Nephron progenitor cell (in vitro differentiated cells): ENCODE measurements at places on chromosomes 3 and 15.

GRCh38 chr3:106263546-106263945 lies 394.7 kb upstream of the CBLB start:
- no peaks in the 10 kb centered on the region for H3K36me3 ChIP-seq
- peaks cover 25% of the 10 kb centered on the region for H3K4me1 ChIP-seq
- no peak overlapping the region for H3K4me3 ChIP-seq
- H3K27ac ChIP-seq = no peak overlapping the region

- H3K4me1 ChIP-seq = peaks cover 50% of the 10 kb centered on the region
- H3K27ac ChIP-seq = no peak overlapping the region
- no peak overlapping the region for H3K4me3 ChIP-seq
- DNase-seq = no peak
- H3K27me3 ChIP-seq = peaks cover 6% of the 10 kb centered on the region
- no peaks in the 10 kb centered on the region for H3K36me3 ChIP-seq
Observed at GRCh38 chr15:32706704-32707103, 11.1 kb upstream of the GREM1 start.

GRCh38 chr3:184648636-184649035 lies 63.2 kb downstream of the MAGEF1 start:
- H3K4me1 ChIP-seq = peaks cover 92% of the 10 kb centered on the region
- peak overlapping the region; percentile 58 for H3K4me3 ChIP-seq
- H3K36me3 ChIP-seq = no peaks in the 10 kb centered on the region
- no peak for DNase-seq
- H3K27me3 ChIP-seq = peaks cover 28% of the 10 kb centered on the region
- H3K27ac ChIP-seq = peak overlapping the region; percentile 86

DNA sequence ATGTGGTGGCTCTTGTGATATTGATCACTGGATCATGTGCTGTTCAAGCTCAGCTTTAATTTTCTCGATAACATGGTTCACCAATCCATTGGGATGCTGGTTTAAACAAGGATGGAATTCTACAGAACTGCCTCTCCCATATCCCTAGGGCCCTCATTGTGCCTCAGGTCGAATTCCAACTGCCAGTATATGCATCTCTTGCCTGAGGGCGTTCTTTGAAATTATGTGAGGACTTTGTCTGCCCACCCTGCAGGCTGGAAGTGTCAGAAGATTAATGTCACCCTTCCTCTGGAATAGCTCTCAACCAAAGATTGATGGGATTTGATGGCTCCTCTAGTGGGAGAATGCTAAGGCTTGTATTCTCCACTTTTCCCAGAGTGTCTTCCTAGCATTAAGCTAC lies 175.6 kb upstream of the GALNT15 start:
- peaks cover 15% of the 10 kb centered on the region for H3K36me3 ChIP-seq
- no peak for DNase-seq
- H3K4me3 ChIP-seq = no peak overlapping the region
- H3K27ac ChIP-seq = peak overlapping the region; percentile 91
- no peaks in the 10 kb centered on the region for H3K27me3 ChIP-seq

GRCh38 chr3:44160818-44161217 lies 80.9 kb upstream of the TOPAZ1 start:
- H3K27me3 ChIP-seq = peaks cover 12% of the 10 kb centered on the region
- no peak overlapping the region for H3K4me3 ChIP-seq
- H3K27ac ChIP-seq = no peak overlapping the region
- no peaks in the 10 kb centered on the region for H3K4me1 ChIP-seq
- no peak for DNase-seq

GRCh38 chr15:40240619-40241221 lies 1.9 kb downstream of the PAK6 start:
- H3K27me3 ChIP-seq = peaks cover 50% of the 10 kb centered on the region
- no peak overlapping the region for H3K4me3 ChIP-seq
- H3K36me3 ChIP-seq = no peaks in the 10 kb centered on the region

GRCh38 chr3:133821767-133822638 lies 16.4 kb downstream of the SRPRB start:
- no peaks in the 10 kb centered on the region for H3K4me1 ChIP-seq
- peaks cover 50% of the 10 kb centered on the region for H3K36me3 ChIP-seq
- DNase-seq = no peak
- peak overlapping the region; percentile 9 for H3K27ac ChIP-seq
- no peak overlapping the region for H3K4me3 ChIP-seq

DNA sequence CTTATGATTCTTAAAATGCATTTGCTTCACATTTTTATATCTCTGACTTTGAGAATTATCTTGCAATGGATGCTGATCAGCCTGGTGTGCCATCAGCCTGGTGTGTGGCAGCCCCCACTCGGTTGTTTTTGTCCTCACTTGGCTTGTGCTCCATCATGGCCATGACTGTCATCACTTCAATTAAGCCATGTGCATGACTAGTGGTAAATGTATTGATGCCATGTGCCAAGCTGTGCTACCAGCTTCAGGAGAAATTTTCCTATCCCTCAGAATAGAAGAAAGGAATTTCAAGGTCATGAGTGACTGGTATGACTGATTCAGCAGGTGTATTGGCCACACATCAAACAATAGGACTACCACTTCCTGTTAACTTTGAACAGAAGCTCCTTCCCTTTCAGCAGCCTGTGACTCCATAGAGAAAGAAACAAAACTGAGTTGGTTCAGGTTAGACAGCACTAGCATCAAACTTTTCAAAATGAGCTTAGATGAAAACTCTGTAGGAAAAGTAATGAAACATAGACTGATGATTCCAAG lies 251.7 kb downstream of the GRM7 start:
- H3K4me3 ChIP-seq = no peak overlapping the region
- no peak overlapping the region for H3K27ac ChIP-seq
- no peaks in the 10 kb centered on the region for H3K36me3 ChIP-seq
- H3K4me1 ChIP-seq = no peaks in the 10 kb centered on the region

DNA sequence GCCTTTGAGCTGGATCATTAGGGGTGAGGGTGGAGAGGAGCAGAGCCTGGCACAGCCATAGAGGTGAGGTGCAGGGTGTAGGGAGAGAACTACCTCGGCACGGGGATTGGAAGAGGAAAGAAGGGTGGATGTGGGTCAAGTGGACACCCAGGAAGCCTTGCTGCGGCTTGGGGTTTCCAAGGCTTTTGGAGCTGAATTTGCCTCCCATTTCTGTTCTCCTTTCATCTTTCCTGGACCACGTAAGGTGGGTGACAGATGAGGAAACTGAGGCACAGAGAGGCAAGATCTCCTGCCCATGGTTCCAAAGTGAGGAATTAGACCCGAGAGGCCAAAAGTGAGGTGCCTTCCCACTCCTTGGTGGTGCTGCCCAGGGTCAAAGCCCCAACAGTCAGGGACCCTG lies 35.4 kb upstream of the SFMBT1 start:
- peaks cover 10% of the 10 kb centered on the region for H3K27me3 ChIP-seq
- H3K36me3 ChIP-seq = no peaks in the 10 kb centered on the region
- peaks cover 25% of the 10 kb centered on the region for H3K4me1 ChIP-seq
- no peak for DNase-seq

GRCh38 chr3:123780656-123781055 lies 103.5 kb downstream of the MYLK start:
- no peak overlapping the region for H3K27ac ChIP-seq
- no peaks in the 10 kb centered on the region for H3K36me3 ChIP-seq
- no peak for DNase-seq

- DNase-seq = no peak
- peaks cover 28% of the 10 kb centered on the region for H3K27me3 ChIP-seq
- H3K36me3 ChIP-seq = no peaks in the 10 kb centered on the region
- no peak overlapping the region for H3K27ac ChIP-seq
- H3K4me3 ChIP-seq = peak overlapping the region; percentile 79
Observed at GRCh38 chr15:48643776-48644466, 1.6 kb downstream of the FBN1 start.

GRCh38 chr3:155192957-155193746 lies 100.3 kb downstream of the STRIT1 start:
- H3K36me3 ChIP-seq = no peaks in the 10 kb centered on the region
- H3K27me3 ChIP-seq = no peaks in the 10 kb centered on the region
- DNase-seq = no peak
- H3K27ac ChIP-seq = peak overlapping the region; percentile 54
- H3K4me1 ChIP-seq = peaks cover 20% of the 10 kb centered on the region
- no peak overlapping the region for H3K4me3 ChIP-seq

- H3K4me3 ChIP-seq = peak overlapping the region; percentile 93
- H3K36me3 ChIP-seq = peaks cover 3% of the 10 kb centered on the region
- DNase-seq = peak; percentile 2
- peaks cover 34% of the 10 kb centered on the region for H3K4me1 ChIP-seq
- no peak overlapping the region for H3K27ac ChIP-seq
- peaks cover 19% of the 10 kb centered on the region for H3K27me3 ChIP-seq
Observed at GRCh38 chr3:87225659-87226058, 1.4 kb upstream of the CHMP2B start.

DNA sequence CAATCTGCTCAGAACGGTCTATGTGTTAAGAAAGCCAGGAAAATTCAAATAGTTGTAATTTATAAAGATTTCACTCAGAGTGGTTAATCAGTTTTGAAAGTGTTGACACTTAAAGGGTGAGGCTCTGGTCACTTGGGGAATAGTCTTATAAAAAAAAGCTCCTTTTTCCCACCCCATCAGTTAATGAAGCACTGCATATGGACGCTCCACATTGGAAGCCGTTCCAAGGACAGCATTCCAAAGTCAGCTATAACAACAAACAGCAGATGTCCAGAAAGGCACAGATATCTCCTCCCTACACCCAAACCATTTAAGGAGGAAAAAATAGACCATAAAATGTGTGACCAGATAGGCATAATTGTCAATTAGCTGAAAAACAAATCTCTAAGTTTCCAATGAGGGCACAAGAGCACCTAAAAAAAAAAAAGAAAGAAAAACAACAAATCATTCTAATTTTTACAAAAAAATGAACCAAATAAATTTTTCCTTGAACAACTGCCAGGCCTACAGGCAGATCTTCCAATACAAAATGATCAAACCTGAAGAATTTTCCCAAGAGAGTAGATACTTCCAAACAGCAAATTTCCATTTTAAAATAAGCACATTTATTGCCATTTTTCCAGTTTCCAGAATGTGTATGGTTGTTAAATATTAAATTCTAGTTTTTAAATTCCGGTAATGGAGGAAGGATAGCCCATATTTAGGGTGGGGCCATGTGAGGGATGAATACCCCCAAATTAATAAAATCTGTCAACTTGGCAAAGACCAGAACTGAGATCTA lies 198.3 kb downstream of the ERC2 start:
- no peak for DNase-seq
- H3K4me1 ChIP-seq = peaks cover 25% of the 10 kb centered on the region
- H3K36me3 ChIP-seq = peaks cover 17% of the 10 kb centered on the region

- H3K36me3 ChIP-seq = peaks cover 22% of the 10 kb centered on the region
- no peaks in the 10 kb centered on the region for H3K27me3 ChIP-seq
- no peaks in the 10 kb centered on the region for H3K4me1 ChIP-seq
- no peak for DNase-seq
Observed at GRCh38 chr3:18403061-18403460, 22.1 kb downstream of the SATB1 start.

DNA sequence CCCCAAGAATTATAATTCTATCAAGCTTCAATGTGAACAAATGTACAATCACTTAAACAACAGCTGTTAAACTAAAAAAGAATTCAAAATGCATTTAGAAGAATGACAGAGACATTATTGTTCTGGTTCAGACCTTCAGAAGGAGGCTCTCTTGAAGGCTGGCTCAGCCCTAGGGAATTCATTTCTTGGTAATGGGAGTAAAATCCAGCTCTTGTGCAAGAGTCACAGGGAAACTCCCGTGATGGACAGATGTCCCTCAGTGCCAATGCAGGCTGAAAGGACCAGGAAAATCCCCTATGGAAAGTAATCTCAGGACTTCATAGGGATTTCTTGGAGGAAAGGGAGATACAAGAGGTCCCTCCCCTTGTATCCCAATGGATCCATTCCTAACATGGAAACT lies 149.9 kb upstream of the STT3B start:
- no peak for DNase-seq
- no peaks in the 10 kb centered on the region for H3K4me1 ChIP-seq
- no peak overlapping the region for H3K4me3 ChIP-seq
- peaks cover 8% of the 10 kb centered on the region for H3K36me3 ChIP-seq
- peaks cover 3% of the 10 kb centered on the region for H3K27me3 ChIP-seq

- no peak overlapping the region for H3K4me3 ChIP-seq
- no peak for DNase-seq
- H3K27ac ChIP-seq = no peak overlapping the region
- H3K4me1 ChIP-seq = no peaks in the 10 kb centered on the region
Observed at GRCh38 chr3:152853196-152853595, 18.3 kb downstream of the P2RY1 start.

DNA sequence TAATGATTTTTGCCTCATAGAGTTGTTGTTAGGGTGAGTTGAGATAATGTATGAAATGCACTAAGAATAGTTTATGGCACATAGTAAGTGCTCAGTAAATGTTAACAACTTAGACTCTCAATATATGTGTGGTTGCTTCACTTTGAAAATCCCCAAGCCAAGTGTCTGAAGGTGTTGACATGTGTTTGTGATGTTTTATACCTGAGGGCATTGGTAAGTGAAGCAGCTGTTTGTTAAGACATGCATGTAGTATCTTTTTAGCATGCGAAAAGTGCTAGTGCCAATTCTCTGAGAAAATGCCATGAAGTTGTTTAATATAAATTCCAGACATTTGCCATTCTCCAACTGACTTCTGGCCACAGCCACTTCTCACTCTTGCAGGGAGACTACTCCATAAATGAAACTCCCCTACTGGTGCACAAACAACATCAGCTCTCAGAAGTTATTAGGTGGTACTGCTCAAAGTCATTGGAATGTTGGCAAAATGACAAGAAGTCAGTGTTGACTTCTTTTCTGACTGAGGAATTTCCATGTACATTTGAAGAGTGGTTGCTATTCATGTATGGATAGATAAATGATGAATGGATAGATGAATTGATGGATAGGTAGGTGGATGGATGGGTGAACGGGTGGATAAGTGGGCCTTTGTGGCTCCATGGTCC lies 103.6 kb upstream of the NUDT16 start:
- H3K27me3 ChIP-seq = peaks cover 6% of the 10 kb centered on the region
- H3K27ac ChIP-seq = no peak overlapping the region
- no peak for DNase-seq
- H3K36me3 ChIP-seq = no peaks in the 10 kb centered on the region
- H3K4me3 ChIP-seq = no peak overlapping the region
- peaks cover 22% of the 10 kb centered on the region for H3K4me1 ChIP-seq

DNA sequence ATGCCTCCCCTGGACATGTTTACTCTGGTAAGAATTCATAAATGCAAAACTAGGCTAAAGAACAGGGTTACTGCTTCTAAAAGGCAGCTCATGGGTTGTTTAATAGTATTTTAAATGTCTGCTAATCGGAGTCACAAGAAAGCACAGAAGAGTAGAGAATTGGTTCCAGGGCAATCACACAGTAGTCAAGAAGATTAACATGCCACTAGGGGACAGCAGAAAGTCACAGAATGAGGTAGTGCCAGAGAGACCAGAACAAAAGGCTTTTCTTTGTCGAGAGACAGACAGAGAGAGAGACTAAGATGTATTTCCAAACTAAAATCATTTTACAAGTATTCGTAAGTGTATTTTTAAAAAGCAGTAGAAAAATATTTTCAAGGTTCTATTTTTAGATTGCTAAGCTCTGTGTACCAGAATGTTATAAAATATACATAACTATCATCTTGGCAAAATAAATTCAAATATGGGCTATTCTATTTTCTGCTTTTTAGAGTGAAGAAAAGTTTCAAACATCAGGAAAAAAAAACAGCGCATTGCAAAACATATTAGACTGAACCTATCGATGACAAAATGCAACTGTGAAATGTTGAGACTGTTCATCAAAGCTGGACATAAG lies 78.3 kb upstream of the CDIN1 start:
- H3K36me3 ChIP-seq = no peaks in the 10 kb centered on the region
- H3K27me3 ChIP-seq = no peaks in the 10 kb centered on the region
- peaks cover 73% of the 10 kb centered on the region for H3K4me1 ChIP-seq
- H3K27ac ChIP-seq = peak overlapping the region; percentile 37
- DNase-seq = peak; percentile 21
